ENCODE measurements at places on chromosomes 16 and 17. TPM values are rescaled to one million over a fixed set of nuclear protein-coding genes. Genes with fewer than 3 reads are reported as not detected.

DNA sequence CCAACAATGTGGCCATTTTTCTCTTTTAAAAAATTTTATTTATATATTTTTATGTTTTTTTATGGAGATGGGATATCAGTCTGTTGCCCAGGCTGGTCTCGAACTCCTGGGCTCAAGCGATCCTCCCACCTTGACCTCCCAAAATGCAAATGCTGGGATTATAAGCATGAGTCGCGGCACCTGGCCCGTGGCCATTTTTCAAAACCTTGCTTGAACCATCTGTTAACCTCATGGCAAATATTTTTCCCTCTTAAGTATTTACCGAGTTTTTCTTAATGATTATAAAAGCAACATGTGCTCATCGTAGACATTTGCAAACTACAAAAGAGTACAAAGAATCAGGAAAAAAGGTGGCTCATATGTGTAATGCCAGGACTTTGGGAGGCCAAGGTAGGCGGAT lies 127.6 kb downstream of the ABCC6 start:
- no peak for DNase-seq

DNA sequence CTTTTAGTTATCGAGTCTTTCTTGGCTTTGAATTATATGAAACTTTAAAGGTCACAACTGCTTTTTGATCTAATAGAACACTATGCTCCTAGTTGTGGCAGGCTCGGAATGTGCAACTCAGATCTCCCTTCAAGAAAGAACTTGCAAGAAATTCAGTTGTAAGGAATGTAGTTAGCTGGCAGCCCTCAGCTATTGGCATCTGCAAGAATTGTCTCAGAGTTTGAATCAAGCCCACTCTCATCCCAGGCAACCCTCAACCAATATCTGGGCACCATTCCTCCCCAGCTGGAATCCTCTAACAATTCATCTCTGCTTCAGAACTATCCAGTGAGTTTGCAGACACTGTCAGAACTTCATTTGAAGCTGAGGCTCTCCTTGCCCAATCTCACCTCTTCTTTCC lies 447.2 kb downstream of the KIF2B start:
- no peak for DNase-seq

DNA sequence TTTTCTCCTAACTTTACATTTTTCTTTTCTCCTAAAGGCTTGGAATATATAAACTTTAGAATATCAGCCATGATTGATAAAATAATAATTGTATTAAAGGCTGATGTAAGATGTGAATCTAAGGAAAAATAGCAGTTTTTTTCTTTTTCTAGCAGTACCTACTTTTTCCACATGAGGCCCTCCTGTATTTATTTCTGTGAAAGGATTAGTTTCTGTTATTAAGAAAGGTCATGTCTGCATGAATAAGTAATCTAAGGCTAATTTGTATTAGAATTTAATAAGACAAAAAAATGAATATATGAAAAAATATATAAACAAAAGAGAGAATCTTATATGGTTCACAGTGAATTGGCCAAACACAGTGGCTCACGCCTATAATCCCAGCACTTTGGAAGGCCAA lies 85.3 kb downstream of the STXBP4 start:
- DNase-seq = no peak

- DNase-seq = peak; percentile 15
These were observed 123.5 kb downstream of the USP31 start for GRCh38 chr16:23025692-23026307.

- DNase-seq = no peak
These were observed 7.4 kb upstream of the TMEM220 start for GRCh38 chr17:10737168-10737622.

- no peak for DNase-seq
These were observed 2.6 kb downstream of the RIPOR1 start for GRCh38 chr16:67531247-67531646.

The SLC6A2 gene
- polyA plus RNA-seq = not detected

DNA sequence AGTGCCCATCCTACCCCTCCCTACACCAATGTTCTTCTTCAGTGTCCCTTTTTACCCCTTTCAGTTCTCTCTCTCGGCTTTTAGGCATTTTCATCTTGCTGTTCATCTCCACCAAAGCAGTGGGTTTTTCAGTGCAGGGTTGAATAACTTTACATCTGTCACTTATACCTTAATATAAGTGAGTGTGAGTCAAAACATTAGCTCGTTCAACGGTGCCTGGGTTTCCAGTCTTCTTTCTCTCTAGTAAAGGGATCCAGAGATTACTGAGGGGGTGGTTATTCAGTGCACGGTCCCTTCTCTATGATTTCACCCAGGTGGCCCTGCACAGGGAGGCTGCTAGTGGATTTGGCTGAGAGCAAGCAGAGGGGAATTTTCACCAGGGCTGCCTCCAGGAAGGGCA lies 210.6 kb upstream of the CDH5 start:
- no peak for DNase-seq

DNA sequence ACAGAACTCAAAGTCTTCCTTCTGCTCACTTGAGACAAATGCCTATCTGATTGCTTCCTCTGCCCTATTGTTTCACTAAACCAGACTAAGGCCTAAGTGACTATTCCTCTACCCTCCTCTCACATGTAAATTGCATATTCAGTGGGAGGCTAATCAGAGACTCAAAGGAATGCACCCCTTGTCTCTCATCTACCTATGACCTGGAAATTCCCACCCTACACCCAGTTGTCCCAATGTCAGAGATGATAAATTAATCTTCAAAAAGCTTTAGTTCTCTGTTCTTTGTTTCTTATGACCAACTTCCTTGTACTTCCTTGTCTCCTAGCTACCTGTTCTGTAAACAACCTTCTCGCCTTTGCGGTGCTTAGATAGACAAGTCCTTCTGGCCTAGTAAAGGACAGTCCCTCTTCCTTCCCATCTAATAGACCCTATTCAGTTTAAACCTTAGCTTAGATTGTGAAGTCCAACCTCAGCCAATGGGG lies 76.0 kb downstream of the EMP2 start:
- DNase-seq = no peak

The CIBAR2 gene
- not detected for polyA plus RNA-seq

GRCh38 chr16:19033761-19034160 lies 33.7 kb upstream of the COQ7 start:
- DNase-seq = no peak

- no peak for DNase-seq
These were observed 90.9 kb downstream of the MYH11 start for GRCh38 chr16:15765880-15766279.

DNA sequence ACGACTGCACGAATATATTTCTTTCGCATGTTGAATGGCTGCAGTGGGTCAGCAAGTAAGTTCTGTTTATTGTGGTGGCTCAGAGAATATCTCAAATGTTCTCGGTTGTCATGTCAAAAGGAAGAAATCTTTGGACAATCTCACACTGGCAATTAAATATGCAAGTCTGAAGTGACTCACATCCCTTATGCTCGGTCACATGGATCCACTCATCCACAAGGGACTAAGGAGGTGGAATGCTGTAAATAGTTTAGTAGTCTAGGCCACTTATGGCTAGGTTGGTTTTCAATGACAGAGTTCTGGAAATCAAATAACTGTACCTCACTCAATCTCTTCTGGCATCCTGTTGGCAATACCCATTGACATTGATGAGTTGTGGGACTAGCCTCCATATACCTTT lies 33.0 kb upstream of the PMP22 start:
- no peak for DNase-seq

GRCh38 chr17:32259586-32259985 lies 6.0 kb upstream of the RHBDL3 start:
- no peak for DNase-seq

GRCh38 chr17:64661726-64661975 lies 456 bp downstream of the SMURF2 start:
- no peak for DNase-seq

GRCh38 chr16:56801762-56802161 lies 63.2 kb upstream of the SLC12A3 start:
- DNase-seq = no peak

DNA sequence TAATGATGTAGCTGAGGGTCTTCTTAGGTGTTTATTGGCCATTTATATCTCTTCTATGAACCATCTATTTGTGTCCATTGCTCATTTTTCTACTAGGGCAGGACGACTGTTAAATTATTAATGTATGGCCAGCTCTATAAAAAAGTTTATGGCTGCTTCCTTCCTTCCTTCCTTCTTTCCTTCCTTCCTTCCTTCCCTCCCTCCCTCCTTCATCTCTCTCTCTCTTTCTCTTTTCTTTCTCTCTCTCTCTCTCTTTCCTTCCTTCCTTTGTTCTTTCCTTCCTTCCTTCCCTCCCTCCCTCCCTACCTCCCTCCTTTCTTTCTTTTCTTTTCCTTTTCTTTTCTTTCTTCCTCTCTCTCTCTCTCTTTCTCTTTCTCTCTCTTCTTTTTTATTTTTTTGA lies 17.2 kb upstream of the NDEL1 start:
- DNase-seq = no peak

DNA sequence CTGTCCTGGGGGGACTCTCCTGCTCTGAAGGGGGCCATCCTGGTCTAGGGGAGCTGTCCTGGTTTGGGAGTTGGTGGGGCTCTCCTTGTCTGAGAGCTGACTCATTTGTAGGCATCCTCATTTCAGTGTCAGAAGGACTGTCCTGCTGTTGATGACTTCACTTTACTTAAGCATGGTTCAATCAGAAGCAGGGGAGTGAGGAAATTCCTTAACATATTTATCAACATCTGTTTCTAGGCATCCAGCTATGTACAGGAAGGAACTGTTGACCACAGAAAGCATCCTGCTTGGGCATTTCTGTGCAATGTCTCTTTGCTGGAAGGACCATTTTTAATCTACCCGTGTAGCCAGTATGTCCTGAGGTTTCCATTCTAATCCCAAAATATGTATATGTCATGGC lies 502.7 kb upstream of the HSBP1 start:
- peak; percentile 78 for DNase-seq

GRCh38 chr17:68514831-68515635 lies 2.8 kb downstream of the PRKAR1A start:
- no peak for DNase-seq

The RRAD gene
- polyA plus RNA-seq = 1.8 TPM

DNA sequence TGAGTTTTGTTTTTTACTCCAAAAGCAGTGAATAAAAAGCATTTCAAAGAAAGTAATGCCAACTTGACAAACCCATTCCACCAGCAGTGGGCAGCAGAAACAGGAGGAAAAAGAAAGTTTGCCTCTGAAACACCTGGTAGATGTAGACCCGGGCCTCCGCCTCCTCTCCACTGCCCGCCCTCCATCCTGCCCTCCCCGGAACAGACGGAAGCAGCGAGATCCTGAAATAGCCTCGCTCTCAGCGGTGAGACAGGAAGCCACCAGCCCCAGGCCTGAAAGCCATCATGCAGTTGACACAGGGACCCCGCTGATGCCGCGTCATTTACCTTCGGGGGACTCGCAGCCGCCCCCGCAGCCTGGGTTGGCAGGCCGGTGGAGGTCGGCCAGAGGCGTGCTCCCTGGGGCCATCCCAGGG lies 67.8 kb downstream of the C16orf78 start:
- no peak for DNase-seq

GRCh38 chr16:50862818-50863643 lies 121.1 kb downstream of the CYLD start:
- DNase-seq = no peak

GRCh38 chr16:16096121-16096857 lies 127.0 kb downstream of the ABCC6 start:
- peak; percentile 79 for DNase-seq

DNA sequence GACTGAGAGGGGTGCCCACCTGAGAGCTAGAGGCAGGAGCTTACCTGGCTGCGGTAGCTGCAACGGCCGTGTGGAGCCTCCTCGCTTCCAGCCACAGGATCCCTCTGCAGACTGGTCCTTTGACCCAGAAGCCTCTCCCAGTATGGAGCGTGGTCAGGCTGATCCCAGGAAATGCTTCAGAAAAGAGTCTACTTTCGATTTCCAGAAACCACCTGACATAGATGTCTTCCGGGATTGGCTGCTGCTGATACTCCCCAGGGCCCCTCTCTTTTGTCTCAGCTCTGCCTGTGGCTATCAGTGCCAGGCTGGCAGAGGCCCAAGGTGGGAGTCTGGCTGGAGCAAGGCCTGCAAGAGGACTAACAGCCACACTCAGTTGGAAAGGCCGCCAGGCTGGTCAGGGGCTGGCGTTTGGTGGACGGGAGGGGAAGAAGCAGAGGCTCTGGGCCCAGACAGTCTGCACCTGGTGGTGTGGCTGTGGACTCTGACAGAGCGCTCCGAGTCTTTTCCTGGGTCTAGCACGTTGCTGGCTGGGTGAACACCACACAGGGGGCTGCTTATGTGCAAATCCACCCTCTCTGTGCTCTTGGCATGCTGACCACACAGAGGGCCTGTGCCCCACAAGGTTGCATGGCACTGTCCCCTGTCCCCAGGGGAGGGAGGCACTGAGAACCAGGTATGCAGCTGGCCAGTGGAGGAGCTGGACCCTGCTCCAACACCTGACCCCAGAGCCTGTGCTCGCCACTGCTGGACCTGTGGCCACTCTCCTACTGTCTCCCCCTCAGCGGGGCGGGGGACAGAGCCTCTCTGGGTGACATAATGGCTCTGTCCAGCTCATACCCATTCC lies at the start of gene LGALS3BP:
Gene LGALS3BP, minus strand, starts transcription at position 144 of the 844 bp plus-strand sequence. CDS start 2,732 bp downstream, outside the sequence.
- DNase-seq = no peak

DNA sequence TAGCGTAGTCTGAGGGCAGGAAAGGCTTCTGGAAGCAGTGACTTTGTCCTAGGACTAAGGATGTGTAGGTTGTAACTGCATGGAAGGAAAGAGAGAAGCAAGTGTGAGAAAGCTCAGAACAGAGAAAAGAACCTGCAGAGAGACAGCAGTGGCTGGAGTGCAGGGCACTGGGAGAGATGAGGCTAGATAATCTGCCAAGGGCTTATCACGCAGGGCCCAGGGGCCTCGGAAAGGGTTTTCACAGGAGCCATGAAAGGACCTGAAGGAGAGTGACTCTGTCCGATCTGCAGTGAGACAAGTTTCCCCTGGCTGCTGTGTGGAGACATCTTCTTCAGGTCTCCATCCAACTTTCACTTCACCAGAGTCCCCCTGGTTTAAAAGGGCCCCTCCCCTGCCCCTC lies 7.1 kb upstream of the SRCAP start:
- DNase-seq = no peak

DNA sequence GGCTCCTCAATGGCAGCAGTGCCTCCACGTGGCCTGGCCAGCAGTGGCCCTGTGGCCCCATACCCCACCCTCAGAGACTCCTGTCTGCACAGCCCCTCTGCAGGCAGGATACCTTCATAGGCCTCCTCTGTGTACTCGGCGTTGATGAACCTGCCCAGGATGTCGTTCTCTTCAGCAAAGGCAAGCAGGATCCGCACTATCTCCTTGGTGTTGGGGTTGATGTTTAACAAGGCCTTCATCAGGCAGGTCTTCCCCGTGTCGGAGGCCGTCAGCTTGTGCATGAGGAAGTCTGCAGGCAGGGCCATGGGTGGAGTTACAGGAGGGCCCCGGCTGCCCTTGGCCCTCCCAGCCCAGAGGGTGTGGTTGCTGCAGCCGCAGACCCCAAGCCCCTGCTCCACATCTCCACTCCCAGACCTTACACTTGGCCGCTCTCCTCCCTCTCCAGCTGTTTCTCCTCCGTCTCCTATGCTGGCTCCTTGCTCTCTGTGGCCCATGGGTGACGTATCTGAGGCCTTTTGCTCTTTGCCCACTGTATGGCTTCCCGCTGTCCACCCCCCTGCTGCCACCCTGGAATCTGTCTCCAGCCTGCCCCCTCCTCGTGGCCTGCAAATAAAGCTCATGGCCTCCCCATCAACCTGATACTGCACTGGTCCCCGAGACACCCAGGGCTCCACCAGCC lies 15.1 kb downstream of the TRPV3 start:
- no peak for DNase-seq

- no peak for DNase-seq
These were observed 163.5 kb downstream of the CCT6B start for GRCh38 chr17:34797720-34798119.

Measured in BJ (cell line).